ENCODE measurements at places on chromosomes 3 and 15.

DNA sequence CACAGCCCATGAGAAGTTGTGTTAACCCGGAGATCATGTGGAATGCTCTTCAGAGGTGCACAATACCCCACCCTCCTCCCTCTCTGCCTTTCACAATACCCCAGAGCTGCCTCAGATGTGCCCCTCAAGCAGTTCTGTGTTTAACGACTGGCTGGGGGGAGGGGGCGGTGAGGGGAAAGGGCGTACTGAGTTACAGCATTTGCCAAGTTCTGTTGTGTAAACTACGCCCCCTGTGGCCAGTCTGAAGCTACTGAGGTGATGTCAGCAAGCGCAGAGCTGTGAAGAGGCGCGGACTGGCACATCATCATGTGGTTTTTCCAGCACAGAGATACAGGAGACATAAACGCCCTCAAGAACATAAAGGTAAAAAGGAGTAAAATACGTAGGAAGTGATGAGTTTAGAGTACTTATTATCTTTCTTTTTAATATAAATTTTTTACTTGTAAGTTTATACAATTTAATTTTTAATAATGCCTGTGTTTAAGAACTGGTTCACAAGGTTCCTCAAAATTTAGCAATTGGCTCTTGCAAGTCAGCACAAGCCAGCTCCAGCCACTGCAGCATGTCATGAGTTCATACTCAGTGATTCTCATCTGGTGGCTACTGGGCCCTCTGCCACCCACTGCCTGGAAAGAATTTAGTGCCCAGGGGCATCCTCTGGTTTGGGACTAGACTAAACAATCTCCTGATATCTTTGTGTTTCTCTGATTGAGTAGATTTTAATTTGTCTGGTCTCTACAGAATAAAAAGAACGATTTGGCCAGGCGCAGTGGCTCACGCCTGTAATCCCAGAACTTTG lies 1.7 kb downstream of the EPB42 start:
- no peak for DNase-seq

DNA sequence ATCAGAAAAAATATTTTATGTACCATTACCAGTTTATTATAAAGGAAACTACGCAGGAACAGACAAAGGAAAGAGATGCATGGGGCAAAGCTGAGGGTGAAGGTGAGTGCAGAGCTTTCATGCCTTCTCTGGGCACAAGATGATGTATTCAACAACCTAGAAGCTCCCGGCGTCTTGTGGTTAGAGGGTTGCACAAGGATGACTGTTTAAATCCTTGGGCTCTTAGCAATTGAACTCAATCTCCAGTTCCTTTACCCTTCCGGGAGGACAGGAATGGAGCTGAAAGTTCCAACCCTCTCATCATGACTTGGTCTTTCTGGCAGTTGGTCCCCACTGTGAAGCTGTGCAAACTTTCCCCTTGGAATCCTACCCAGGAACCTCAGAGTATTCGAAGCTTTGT lies 542.0 kb downstream of the EPHA3 start:
- DNase-seq: no peak

- no peak for DNase-seq
Observed at GRCh38 chr15:39145854-39146625, 434.8 kb upstream of the THBS1 start.

DNA sequence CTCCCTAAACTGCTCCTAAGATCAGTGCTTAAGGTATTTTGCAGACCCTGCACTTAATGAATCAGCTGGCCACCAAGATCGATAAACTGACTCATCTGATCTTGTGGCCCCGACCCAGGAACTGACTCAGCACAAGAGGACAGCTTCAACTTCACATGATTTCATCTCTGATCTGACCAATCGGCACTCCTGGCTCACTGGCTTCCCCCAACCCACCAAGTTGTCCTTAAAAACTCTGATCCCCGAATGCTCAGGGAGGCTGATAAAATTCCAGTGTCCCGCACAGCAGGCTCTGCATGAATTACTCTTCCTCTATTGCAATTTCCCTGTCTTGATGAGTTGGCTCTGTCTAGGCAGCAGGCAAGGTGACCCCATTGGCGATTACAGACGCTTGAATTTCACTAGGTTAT lies 13.5 kb downstream of the HTR3E start:
- no peak for DNase-seq

DNA sequence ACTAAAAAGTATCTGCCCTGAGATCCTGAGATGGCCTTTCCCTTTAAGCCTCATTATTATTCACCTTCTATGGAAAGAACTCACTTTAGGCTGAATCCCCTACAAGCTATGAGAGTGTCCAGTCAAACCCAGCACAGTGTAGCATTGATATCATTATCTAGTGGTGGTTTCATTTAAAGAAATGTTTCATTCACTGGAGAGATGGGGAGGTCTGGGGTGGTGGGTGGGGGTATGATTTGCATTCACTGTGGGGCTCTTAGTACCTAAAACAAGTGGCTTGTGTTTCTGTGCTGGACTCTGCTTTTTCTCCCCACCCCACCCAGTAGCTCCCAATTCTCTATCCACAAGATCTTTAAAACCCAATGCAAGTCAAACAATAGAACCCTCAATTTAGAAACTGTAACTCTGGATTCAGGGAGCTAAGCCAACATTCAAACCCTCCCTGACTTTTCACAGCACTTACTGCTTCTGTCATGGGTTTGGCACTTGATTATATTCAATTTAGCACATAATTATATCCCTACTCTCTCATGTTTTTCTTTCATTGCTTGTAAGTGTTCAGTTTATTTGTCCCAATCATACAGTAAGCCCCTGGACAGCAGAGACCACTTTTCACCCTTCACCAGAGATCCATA lies 310.5 kb upstream of the THBS1 start:
- DNase-seq: no peak

DNA sequence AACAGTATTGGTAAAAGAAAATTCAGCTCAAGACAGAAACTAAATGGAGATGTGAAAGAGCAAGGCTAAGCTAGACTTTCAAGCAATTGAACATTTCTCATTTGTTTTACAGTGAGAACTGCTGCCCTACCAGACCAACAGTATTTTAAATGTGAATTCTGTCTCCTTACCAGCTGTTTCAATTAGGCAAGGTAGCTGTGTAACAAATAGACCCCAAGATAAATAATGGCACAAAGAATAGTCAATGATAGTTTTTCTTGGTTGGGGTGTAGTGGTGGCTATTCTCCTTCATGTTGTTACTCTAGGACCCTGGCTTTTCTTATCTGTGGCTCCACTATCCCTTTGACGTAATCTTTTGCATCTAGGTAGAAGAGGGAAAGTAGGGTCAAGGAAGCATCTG lies 30.4 kb upstream of the THRB start:
- DNase-seq: no peak

GRCh38 chr3:69204315-69204957 lies 82.0 kb upstream of the LMOD3 start:
- DNase-seq: no peak

- DNase-seq: no peak
Observed at GRCh38 chr3:175941352-175941751, 1082.2 kb downstream of the NAALADL2 start.

GRCh38 chr15:97168704-97169475 lies 791.6 kb upstream of the ARRDC4 start:
- DNase-seq: no peak

GRCh38 chr15:94000606-94001005 lies 230.8 kb upstream of the MCTP2 start:
- DNase-seq: no peak
